ENCODE measurements at places on chromosomes 5 and 9.

DNA sequence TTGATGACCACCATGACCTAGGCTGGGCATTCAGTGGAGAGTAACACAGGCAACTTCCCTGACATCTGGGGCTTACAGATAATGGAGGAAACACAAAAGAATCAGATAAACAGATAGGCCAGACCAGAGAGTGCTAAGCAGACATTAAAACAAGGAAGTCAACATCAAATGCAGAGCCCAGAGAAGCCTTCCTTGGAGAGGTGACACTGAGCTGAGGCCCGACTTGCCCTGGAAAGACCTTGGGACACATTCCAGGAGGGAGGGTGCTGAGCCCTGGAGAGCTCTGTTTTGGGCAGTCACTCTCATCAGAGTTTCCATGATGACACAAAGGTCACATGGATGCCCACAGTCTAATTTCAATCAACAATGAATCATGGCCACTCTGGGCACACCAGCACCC, 31.9 kb upstream of the C5orf58 start:
- no peak for DNase-seq

DNA sequence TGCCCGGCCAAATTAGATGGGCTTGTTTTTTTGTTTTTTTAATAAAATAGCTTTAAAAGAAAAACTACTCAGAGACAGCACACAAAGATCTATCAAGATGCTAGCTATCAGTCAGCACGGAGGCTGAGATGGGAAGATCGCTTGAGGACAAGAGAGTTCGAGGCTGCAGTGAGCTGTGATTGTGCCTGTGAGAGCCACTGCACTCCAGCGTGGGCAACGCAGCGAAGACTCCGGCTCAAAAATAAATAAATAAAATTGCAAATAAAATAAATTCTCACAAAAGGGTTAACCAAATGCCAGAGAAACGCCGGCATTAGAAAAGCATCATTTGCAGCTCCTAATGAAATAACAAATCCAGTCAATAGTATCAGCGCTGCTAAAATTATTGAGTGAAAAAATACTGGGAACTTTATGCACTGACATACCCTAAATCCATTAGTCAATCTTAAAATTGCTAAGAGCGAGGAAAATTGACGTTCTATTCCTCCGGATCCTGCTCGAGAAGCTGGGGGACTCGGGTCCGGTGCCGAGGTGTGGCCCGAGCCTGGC, 681 bp downstream of the CPLANE1 start:
- peak; percentile 7 for DNase-seq

DNA sequence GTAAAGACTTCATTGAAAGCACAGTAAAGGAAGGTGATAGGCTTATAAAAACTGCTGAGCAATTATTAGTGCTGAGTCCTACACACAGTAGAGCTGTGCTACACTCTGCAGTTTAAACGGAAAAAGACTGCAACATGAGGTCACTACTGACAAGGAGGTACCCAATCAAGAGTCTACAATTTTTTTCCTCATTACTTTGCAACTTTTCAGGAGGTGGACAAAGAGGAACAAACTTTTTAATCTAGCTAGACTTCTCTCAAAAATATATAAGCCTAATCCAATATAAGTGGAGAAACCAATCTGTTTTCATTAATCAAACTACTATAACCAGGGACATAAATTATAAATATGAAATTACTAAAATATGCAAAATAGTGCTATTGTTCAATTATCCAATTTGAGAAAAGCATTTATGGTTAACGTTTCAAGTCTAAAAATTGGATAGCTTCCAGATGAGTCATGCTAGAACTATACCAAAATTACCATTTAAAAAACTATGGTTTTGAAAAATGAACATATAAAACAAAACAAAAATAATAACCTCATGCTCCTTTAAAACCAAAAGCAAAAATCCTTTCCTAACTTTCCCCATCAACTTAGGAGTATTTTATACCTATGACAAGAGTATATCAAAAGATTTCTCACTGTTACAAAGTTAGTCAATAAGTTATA, 37.7 kb downstream of the FAM13B start:
- peak; percentile 48 for DNase-seq

DNA sequence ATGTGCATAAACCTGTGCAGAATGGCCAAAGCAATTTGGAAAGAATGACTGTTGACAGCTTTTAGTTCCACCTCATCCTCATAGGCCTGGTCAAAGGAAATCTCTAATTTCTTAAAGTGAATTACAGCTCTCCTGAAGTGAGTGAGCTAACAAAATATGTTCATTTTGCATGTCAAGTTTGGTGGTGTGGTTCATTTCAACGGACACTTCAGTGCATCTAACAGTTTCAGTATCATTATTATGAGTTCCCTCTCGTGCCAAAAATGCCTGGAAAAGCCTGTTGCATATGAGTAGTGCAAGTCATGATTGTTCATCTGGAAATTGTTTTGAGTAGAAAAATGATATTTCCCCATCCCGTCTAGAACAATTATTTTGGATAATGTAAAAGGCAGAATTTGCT, 53.2 kb upstream of the HMHB1 start:
- DNase-seq, result no peak

DNA sequence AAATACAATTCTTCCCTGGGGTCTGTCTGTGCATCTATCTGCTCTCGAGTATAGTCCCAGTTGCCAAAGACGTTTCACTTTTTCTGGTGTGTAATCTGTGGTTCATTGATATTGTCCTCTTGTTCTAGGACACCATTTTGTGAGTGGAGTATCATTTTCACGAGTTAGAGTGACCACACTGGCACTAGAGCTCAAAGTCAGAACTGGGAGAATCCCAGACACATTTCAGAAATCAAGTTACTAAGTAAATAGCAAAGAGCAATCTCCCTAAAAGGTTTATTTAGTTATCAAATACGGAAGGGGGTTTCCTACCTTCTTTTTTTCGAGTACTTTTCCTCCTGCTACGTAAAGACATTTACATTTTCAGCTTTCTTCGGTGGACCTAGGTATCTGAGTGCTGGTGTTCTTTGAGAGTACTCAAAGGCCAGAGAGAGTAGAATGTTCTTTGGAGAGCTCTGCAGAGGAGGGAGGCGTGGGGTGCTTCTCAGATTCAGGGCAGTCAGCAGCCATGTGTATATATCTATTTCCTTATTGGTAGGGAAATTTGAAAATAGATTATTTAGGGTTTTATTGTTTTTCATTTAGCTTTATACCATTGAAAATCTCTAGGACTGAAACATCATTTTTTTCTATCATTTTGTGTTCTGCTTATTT, 8.9 kb upstream of the HSPA9 start:
- no peak for DNase-seq

DNA sequence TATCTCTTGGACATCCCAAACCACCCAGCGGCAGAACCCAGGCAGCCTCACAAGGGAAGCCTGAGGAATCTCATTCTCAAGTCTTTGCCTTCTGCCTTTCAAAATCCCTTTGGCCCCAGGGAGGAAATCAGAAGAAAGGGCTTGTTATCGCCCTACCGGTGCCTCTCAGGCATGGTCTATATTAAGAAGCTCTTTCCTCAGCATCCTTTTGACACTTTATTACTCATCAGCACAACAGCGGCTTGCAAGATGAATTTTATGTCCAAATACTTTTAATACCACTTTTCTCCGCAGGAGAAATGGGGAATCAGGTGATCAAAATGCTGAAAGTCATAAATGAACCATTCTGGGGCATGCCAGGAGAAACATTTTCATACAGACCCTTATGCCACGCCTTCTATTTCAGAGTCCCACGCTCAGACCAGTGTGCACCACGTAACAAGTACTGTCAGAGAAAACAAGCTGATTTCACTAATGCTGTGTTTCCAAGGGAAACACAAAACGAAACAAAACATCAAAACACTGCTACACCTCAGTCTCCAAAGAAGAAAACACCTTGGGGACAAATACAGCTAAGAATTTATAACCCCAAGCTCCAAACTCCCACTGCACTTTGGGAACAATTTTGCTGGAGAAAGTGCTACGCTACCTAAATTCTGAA, 30.0 kb downstream of the RAPGEF1 start:
- peak; percentile 64 for DNase-seq

GRCh38 chr5:119318256-119318894, 37.4 kb upstream of the TNFAIP8 start:
- DNase-seq, result no peak

GRCh38 chr5:142012186-142012785, 541 bp downstream of the GNPDA1 start:
- peak; percentile 54 for DNase-seq

DNA sequence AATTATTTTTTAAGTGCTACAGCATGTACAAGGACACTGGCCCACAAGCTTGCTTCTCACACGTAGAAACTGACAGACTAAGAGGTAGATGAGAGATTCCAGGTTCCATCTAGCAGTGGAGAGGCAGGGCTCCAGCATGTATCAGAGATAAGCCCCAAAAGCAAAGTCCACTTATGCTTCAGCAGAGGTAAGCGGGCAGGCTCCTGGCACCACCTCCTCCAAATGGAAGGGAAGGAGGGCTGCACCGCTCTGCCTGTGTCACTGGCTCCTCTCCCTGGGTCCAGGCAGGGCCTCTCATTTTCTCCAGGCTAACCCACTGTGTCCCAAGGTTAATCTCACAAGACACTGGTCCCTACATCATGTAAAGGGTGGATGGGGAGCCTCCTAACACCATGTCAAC, 15.9 kb downstream of the GRHPR start:
- DNase-seq, result no peak

DNA sequence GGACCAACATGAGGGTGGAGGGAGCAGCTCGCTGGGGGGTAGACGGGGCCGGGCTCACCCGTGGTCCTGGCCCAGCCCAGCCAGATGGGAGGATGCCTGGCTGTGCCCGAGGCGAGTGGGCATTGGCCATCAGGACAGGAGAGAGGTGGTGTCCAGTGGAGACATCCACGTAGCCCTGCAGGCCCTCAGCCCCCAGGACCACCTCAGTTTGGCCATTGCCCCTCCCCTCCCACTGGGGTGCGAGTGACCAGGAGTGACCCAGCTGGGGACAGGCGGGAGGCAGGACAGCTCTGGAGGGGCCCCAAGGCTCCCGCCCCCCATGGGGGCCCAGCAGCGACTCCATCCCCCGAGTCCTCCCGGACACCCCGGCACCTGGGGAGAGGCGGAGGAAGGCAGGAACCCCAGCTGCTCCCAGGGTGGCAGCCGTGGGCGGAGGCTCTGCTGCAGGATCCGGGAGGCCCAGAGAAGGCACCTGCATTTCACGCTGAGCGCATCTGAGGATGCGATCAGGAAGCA, 8.3 kb downstream of the NOXA1 start:
- DNase-seq, result no peak

DNA sequence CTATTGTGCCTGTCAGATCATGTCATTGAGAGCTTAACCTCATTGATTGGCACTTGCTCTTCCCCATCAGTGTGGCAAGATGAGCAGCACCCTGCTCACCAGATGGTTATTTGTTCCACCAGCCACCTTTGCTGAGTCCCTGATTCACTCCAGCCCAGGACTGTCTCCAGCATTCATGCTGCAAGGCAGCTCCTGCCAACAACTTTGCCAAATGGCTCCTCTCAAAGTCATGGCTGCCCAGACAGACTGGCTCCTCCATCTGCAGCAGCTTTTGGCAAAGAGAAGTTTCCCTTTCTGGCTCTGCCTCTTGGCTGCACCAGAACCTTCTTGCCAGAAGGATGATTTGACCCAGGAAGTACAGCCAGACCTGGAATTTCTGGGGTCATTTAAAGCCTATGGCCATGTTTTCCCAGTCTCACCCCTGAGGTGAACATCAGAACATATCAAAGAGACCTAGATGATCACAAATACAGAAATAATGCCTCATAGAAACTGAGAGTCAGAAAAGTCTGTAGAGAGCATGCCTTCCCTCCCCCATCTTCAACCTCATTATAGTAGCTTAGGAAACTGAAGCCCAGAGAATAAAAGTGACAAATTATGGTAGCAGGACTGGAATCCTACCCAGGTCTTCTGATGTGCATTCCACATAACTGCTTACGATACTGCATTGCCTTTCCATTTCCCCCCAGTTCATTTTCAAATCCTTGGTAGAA, 10.4 kb downstream of the PPP2R2B start:
- no peak for DNase-seq

DNA sequence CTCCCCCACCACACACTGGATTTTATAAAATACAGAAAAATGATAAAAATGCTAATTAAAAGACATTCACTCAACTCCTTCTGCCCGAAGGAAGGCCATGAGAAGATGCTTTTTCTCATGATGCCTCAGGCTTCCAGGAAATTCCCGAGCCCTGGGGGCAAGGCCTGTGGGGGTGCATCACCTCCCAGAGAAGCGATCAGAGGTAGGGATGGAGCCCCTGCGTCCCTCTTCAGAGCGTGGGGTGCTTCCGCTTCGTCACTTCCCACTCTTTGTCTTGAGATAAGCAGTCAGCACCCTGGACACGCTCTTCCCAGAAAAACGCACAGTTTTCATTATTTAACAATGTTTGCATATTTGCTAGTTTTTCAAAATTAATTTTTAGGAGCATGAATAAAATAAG, 33.3 kb upstream of the SH3PXD2B start:
- no peak for DNase-seq

DNA sequence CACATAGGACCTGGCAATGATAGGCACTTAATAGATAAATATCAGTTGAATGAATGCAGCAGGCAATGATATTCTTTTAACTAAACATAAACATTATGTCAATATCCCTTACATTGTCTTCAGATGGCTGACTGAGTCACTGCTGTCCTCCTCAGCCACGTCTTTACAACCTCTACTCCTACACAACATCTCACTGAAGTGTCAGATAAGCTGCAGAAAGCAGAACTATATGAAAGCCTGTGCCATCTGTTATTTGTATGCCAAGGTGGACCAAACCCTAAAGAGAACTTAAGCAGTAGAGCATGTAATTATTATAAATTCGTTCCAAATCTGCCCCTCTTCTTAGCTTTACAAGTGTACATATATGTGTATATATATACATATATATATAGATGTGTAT, 271.2 kb downstream of the RASEF start:
- no peak for DNase-seq

DNA sequence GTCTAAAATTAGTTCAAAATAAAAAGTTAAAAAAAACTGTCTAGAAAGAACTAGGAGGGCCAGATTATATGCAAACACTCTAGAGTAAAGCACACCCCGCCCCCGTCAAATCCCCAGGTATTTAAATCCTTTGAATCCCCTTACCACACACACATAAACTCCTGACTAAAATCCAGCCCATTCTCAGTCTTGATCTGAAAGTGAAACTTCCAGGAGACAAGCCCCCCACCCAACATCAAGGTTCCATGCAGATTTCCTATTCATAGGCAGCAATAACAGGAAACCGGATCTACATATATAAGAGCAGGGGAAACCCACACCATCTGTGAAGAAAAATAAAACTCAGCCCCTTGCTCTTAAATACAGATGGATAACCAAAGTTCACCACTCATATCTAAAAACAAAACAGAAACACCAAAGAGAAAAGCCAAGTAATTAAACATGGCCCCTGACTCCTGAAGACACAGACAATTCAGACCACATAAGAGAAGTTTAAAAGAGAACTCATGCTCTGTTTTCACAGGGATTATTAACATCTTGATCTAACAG, 42.3 kb downstream of the MARCHF3 start:
- no peak for DNase-seq

- DNase-seq, result peak; percentile 49
These were observed 60.2 kb downstream of the FBXO38 start for GRCh38 chr5:148443998-148444397.
